ENCODE measurements at places on chromosomes 16 and 17.
A peak's percentile ranks its signal among the peaks of the same experiment; 100 is the strongest.

DNA sequence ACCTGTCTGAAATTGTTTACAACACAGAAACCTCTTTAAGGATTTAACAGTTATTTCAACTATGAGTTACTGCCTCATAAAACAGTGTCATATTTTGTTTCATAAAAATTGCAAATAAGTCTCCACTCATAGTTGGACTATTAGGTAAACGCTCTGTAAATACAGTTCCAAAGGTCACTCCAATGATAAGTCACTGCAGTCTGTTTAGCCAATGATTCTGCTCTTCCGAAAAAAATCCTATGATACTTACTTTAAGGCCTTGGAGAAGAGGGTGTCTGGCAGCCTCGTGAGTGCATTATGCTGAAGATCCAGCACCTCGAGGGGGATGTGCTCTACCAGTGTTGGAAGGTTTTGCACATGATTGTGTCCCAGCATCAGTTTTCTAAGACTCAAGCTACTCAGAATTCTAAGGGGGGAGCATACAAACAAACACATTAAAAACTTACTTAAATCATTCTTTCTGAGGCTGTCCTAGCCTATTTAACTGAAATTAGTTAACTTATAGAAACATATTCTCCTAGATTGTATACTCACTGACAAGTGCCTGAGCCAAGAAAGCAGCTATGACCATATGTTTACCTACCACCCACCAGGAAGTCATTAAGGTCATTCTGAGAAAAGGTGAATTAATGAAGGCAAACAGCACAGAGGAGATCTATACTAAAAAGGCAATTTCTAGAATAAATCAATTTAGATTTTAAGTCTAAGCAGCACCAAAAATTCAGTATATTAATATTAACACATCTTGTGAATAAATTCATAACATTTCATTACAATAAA is 41.1 kb downstream of the MARVELD3 start:
- DNase-seq = no peak

- DNase-seq = no peak
These were observed 13.6 kb downstream of the LGALS9 start for GRCh38 chr17:27644586-27644985.

DNA sequence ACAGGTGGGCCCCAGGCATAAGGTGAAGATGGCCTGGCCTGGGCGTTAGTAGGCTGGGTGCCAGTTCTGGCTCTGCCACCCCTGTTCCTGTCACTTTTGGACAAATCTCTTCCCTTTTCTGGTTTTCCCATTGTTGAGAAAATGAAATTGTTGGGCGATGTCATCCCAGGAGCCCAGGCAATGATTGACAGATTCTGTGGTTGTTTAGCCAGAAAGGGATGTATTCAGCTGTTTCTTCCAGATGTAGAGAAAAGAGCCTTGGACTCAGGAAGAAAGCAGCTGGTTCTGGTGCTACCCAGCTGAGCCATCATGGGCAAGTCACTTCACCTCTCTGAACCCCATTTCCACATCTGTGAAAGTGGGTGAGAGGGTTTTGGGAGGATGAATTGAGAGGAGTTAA is 60.1 kb upstream of the MRTFB start:
- no peak for DNase-seq

DNA sequence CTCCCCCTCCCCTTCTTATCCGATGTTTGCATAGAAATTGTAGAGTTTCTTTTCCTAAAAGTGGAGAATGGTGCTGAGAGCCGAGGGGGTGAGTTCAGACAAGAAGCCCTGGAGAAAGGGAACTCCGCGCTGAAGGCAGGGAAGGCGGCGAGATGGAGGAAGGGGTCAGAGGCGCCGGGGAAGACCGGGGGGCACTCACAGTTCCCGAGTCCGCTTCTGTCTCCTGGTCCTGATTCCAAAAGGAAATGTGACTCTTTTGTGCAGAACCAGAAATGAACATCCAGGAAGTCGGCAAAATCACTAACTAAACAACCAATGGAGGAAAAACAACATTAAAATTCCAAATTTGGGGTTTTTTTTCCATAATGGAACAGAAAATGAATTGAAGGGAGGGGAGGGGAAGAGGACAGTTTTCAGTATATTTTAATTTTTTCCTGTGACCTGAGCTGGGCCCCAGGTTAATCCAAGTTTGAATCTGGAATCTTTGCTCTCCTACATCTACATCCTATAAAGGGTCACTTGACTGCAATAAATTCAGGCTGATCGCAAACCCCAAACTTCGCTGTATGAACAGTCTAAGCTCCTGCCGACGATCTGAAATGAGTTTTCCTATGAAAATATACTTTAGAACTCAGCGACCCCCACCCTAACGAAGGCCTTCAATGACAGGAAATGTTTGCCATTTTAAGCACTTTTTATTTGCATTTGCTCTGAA is 252.3 kb downstream of the C16orf95 start:
- DNase-seq = no peak

DNA sequence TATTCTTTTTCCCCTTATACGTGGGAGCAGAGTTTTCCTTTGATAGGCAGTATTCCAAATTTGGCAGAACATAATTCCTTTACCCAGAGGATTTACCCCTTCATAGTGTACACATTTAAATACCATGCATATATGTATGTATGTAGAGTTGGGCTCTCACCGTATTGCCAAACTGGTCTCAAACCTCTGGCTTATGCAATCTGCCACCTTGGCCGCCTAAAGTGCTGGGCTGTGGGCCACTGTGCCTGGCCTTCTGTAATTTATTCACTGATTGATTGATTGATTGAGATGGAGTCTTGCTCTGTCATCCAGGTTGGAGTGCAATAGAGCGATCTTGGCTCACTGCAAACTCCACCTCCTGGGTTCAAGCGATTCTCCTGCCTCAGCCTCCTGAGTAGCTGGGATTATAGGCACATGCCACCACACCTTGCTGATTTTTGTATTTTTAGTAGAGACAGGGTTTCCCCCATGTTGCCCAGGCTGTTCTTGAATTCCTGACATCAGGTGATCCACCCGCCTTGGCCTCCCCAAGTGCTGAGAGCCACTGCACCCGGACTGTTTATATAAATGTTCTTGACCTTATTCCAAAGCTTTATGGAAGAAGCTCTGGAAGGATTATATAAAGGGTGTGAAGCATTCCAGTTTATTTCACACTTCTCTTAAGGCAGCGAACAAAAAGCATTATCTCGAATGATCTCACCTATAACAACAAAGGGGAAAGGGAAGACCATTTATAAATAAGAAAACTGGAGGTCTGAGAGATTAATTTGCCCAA is 14.9 kb downstream of the GLG1 start:
- no peak for DNase-seq

GRCh38 chr16:23406546-23407240 is 46.3 kb downstream of the COG7 start:
- DNase-seq = no peak

DNA sequence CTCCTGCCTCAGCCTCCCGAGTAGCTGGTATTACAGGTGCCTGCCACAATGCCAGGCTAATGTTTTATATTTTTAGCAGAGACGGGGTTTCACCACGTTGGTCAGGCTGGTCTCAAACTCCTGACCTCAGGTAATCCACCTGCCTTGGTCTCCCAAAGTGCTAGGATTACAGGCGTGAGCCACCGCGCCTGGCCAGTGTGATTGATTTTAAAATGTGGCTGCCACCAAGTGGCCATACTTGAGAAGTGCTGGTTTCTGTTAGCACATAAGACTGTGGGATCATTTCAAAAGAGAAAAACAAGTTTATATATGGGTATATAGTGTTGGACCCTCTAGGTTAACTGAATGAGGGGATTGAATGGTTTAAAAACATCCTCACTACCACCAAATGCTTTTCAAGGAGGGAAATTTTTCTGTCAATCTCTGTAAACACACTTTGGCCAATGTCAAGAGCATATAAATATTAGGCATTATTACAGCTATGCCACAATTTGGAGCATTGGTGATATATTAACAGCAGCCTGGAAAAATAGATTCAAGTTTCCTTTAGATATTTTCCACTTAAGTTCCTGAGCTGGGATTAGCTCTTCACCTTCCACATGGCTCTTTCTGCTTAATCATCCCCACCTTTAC is 13.5 kb upstream of the DHRS13 start:
- peak; percentile 46 for DNase-seq

DNA sequence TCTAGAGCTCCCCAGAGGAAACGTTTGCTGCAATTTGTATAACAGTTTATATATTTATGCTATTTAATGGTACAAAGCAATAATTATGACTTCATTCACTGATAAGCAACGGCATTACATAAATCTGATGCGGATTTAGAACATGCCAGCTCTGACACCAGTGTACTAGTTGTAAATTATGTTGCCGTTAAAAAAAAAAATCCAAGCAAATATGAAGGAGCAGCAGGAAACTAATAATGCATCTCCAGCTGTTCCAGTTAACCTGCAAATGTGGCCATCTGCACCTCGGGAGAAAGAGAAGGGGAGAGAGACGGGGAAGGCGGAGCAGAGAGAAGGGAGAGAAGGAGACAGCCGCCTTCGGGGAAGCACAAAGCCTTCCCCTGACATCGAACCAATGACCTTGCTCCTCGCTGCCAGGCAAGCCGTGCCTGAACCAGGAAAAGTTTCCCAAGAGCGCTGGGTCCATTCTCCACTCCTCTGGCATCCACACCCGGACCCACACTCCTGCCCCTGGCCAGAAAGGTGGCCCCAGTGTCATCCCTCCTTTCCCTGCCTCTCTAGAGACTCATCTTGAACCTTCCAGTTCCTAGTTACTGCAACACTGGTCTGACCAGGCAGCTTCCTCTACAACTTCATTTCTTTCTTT is 174.8 kb downstream of the C16orf78 start:
- DNase-seq = no peak

DNA sequence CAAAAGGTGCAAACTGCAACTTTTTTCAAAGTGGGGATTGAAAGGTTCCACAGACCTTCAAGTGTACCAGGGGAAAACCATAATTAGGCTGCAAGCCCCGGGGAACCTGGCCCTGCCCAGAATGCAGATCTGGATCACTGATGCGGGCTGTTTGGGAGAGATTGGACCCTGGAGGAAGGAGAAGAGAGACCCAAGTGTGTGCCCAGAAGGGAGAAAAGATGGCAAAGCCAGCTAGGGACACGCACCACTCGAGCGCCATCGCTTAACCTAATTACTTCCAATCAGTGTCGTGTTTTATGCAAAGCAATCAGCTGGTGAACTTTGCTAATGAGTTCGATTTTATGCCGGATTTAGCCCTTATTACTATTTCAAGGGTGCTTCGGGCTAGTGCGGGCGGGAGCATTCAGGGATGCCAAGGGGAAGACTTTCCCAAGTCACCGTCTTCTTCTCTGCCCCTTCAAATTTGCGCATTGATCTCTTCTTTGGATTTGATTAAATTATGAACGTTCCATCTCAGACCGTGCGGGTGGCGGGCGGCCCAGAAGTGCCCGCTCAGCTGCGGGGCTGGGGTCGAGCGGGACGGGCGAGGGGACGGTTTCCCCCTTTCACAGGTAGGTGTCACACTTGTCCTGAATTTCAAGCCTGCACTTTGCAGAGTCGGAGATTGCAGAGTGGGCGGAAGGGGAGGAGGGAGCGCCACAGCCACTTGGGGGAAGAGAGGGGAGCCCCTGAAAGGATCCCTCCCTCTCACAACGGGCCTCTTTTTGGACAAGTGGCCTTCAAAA is 4.0 kb downstream of the IRX5 start:
- peak; percentile 30 for DNase-seq

- no peak for DNase-seq
These were observed at the start of gene WNT3 for GRCh38 chr17:46818316-46818928. WNT3 (minus strand) TSS chr17:46818692; CDS start chr17:46818597, 95 bp downstream.

GRCh38 chr16:84020353-84020752 is 22.2 kb downstream of the SLC38A8 start:
- no peak for DNase-seq

DNA sequence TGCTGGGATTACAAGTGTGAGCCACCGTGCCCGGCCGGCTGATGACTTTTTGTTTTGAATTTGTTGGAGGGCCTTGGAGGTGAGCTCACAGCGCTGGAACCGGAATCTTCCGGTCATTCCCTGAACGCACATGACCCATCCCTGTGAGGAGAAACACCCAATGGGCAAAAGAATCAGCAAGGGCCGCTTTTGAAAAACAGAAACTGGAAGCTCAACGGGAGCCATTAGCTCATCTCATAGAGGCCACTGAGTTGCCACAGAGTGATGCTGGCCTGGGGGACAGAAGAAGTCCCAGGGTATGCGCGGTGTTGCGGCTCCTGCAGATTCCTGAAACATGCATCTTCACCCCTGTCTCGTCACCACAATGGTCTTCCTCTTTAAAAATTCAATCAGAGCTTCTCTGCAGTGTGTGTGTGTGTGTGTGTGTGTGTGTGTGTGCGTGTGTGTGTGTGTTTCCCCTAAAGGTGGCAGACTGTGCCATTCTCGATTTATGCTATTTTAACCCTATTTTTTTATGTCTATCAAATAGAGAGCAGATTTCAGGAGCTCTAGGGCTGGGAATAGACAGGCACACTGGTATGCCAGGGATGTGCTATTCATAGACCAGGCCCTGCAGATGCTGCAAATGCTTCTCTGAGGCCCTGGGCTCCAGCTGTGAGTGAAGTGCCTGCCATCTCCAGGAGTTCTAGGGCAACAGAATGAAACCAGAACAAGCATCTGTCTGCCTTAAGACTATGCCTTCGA is 68.3 kb downstream of the MARCHF10 start:
- peak; percentile 75 for DNase-seq

- DNase-seq = peak; percentile 65
These were observed 20.5 kb downstream of the EFTUD2 start for GRCh38 chr17:44878627-44879221.

DNA sequence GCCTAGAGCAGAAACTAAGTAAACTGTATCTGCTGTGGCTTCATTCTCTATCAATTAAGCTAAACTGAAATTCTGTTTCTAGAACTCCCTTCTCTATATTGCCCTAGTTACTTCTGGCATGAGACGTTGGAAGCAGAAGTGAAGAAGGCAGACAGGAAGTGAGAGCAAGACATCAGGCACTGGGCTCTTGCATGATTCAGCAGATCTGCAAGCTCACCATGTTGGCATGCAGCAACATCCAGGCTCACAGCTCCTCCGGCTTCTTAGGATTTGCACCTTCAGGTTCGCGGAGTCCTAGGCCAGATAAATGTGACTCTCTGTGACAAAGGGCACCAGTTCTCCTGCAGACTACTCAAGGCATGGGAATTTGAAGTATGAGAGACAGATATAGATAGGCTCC is 148.3 kb downstream of the CDH8 start:
- DNase-seq = peak; percentile 79

GRCh38 chr17:14067347-14067746 is 2.0 kb upstream of the COX10 start:
- no peak for DNase-seq

GRCh38 chr17:79789943-79790804 is 6.7 kb downstream of the CBX8 start:
- DNase-seq = peak; percentile 80

- DNase-seq = no peak
These were observed 13.6 kb downstream of the PIMREG start for GRCh38 chr17:6457688-6458459.

GRCh38 chr17:65389426-65389825 is 172.0 kb downstream of the AXIN2 start:
- DNase-seq = peak; percentile 36

Measured in AG20443 (cell line).